Psoas muscle (tissue), 8 donors: ENCODE measurements at places on chromosomes 11 and 22.

- no peak for DNase-seq
These were observed 4.6 kb upstream of the P2RY2 start for GRCh38 chr11:73213196-73214143.

GRCh38 chr11:66048547-66049323 is at the start of gene GAL3ST3:
Gene GAL3ST3, minus strand, starts transcription at chr11:66049161. Its CDS starts 3,746 bp downstream, at chr11:66045415.
- no peak for DNase-seq

- no peak for DNase-seq
These were observed 7.4 kb downstream of the CPT1B start for GRCh38 chr22:50570861-50571260.

- DNase-seq: no peak
These were observed 34.6 kb upstream of the BID start for GRCh38 chr22:17808693-17809403.

DNA sequence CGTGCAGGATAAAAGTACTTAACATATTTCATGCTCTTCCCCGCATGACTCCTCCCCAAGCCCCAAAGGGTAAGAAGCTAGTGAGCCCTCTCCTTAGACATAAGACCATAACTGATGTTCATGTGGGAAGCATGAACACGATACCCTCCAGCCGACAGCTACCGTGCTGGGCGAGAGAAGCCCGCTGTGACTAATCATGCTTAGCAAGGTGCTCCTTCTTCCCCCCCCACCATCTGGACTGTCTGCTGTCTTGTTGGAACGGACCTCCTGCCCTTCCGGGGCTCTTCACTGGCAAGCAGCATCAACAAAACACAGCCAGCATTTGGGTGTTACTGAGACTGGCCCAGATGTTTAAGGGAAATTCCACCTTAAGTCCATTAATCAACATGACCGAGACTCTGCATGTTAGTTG is 200.6 kb downstream of the DBX1 start:
- DNase-seq: no peak

- no peak for DNase-seq
These were observed 499.1 kb downstream of the INSC start for GRCh38 chr11:15613789-15614188.

- no peak for DNase-seq
These were observed 146.2 kb downstream of the RBFOX2 start for GRCh38 chr22:35882211-35883030.

- no peak for DNase-seq
These were observed 288.1 kb downstream of the ETS1 start for GRCh38 chr11:128299132-128299726.

GRCh38 chr11:110712659-110713448 is 617 bp upstream of the ARHGAP20 start:
- DNase-seq: peak; percentile 13
